ENCODE measurements at places on chromosomes 13 and 19.

GRCh38 chr19:56295531-56296455 lies 18.8 kb downstream of the ZSCAN5A start:
- no peak for DNase-seq

DNA sequence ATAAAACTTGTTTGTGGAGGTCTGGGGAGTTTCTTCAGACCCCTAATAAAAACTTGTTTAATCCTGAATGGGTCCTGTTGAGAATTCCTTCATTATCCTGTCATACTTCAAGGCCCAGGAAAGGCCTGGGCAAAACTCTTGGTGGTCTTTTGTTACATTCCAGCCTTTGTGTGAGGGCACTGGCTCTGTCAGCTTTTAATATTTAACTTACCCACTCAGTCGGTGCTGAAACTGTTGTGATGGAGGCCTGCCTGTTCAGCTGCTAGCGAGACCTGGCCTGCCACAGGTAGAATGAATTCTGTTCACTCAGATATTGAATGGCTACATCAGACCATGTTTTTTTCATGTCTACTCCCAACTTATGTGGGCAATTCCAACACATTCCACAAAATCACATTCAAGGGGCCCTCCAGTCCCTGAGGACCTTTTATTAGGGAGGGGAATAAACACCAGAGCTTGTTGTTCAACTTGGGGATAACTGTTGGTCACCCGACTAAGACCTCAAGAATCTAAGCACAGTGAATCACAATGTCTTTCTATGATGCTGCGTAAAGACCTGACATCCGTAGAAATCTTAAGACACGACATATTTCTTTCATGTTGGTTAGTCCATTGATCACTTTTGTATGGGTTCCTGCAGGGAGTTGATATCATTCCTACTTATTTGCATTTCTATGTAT lies 12.5 kb downstream of the NLRP8 start:
- DNase-seq: no peak

DNA sequence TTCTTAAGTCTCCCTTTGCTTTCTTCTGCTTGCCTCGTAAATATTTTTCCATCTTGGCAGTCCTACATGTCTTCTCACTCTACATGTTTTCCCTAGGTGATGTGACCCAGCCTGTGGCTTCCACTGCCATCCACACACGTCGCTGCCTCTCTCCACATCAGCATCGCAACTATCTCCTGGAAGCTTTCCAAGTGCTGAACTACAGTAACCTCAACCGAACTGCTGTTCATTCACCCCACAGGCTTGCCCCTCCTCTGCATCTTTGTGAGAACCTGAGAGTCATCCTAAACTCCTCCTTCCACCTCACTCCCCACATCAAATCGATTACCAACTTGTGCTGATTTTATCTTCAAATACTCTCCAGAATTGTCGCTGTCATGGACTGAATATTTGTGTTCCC lies 41.2 kb upstream of the USPL1 start:
- no peak for DNase-seq

GRCh38 chr19:44822177-44822576 lies 13.3 kb downstream of the BCAM start:
- no peak for DNase-seq

GRCh38 chr19:52991484-52991883 lies 22.2 kb upstream of the ERVV-1 start:
- no peak for DNase-seq

GRCh38 chr19:14203177-14203576 lies 2.8 kb downstream of the ADGRL1 start:
- DNase-seq: no peak

GRCh38 chr13:73092829-73093228 lies 34.0 kb downstream of the KLF5 start:
- no peak for DNase-seq

- DNase-seq: no peak
Measured at GRCh38 chr13:43061496-43062280, 38.3 kb downstream of the DNAJC15 start.

- DNase-seq: no peak
Measured at GRCh38 chr13:28601581-28601980, 57.3 kb upstream of the POMP start.

DNA sequence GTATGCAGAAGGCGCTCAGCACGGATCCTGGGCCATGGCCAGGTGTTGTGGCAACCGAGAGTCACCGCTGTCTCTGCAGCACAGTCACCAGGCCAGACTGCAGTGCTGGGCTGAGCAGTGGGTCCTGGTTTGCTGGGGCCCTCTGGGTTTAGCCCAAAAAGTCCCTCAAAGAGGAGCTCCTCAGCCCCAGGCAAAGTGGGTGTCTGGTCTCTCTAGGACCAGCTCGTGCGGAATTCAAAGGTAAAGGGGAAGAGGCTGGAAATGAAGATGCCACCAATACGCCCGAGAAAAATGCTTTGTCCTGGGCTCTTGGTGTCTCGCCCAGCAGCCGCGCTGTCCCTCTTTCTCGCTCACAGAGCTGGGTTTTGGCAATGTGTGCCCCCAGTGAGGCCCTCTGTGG lies 38.5 kb upstream of the ANKRD10 start:
- DNase-seq: no peak

GRCh38 chr13:70703755-70704154 lies 595.5 kb upstream of the KLHL1 start:
- no peak for DNase-seq

- DNase-seq: no peak
Measured at GRCh38 chr13:44206434-44206833, 167.2 kb upstream of the SERP2 start.

DNA sequence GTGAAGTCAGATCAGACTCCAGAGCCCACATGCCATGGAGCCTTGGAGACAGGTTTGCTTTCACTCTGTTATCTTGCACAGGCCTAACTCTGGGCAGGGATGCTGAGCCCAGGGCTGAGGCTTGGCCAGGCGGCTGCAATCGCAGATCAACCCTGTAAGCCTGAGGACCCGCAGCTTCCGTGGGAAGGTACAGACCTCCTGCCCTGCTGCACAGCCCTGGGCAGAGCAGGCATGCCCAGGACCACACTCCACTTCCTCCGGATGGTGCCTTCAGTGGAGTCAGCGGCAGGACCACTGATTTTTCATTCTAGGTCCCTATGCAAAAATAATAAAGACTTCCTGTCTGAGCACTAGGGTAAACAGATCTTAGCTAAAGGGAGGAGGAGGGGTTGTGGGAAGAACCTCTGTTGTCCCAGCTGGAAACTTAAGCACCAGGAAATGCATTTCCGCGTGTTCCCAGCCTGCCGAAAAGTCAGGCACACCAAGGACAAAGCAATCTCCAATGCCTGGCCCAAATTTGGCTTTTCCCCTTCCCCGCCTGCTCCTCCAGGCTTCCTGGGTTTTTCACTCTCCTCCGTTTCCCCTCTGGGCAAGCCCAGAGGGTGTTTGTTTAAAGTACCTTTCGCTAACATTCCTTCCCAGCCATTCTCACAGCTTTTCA lies 87.3 kb downstream of the KCTD15 start:
- DNase-seq: no peak

GRCh38 chr13:32639502-32640105 lies 53.4 kb downstream of the PDS5B start:
- DNase-seq: peak; percentile 66

DNA sequence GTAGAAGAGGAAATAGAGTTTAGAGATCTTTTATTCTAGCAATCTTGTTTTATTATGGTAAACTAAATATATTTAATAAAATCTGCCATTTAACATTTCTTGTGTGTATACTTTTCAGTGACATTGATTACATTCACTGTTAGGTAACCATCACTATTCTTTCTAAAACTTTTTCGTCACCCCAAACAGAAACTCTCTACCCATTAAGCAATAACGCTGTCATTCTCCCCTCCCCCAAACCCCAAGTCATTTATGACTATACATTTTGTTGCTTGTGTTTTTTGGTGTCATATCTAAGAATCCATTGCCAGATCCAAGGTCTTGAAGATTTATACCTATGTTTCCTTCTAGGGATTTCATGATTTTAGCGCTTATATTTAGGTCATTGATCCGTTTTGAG lies 10.6 kb downstream of the URI1 start:
- DNase-seq: no peak

DNA sequence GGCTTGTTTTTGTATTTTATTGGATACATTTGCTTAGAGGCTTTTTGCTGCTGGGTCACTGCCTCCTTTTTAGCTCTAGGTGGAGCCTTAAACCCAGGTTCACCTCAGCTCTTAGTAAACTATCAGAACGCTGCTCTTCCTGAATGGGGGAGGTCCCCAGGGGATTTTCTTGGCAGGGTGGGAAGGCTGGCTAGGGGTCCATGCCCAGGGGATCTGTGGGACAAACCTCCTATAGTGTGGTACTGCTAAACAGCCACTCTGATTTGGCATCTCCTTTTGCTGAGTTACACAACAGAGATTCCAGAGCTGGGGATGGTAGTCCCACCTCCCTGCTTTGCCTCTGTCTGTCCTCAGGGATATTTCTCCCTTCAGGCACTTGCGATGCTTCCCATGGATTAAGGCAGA lies 204.9 kb downstream of the ZIC5 start:
- DNase-seq: no peak

DNA sequence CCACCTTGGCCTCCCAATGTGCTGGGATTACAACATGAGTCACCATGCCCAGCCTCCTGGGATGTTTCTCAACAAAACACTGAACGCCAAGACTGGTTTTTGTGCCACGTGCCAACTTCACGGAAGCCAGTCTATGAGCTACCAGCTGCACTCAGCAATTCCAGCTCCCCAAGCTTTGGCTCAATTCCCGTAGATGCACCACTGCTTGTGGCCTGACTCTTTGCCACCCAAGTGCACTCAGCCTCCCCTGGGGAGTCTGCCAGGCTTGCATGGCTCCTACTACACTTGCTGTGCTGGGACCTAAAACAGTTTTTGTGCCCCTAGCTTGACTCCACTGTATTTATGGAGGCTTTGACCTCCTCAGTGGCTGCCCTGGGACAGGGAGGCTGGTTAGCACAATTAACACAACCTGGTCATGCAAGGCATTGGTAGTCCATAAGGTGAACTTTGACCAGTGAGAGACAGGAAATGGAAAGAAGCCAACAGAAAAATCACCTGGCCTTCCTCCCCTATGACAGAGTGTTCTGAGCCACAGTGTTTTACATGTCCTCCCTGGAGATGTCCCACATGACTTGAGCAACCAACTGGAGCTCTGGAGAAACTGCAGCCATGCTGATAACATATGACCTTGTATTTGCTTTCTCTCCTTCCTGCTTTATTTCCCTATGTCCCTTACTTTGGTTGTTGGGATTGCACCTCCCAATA lies 1173.1 kb downstream of the UQCRFS1 start:
- no peak for DNase-seq

DNA sequence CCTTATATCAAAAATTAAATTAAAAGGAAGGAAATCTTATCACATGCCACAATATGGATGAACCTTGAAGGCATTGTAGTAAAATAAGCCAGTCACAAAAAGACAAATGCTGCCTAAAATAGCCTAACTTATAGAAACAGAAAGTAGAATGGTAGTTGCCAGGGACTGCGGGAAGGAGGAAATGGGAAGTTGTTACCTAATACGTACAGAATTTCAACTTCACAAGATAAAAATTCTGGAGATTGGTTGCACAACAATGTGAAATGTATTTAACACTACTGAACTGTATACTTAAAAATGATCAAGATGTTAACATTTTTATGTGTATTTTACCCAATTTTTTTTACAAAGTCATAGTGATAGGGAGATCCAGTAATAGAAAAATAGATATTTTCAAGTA lies 10.2 kb upstream of the N4BP2L2 start:
- no peak for DNase-seq

- DNase-seq: no peak
Measured at GRCh38 chr19:8054169-8054568, 1.6 kb downstream of the CCL25 start.

- no peak for DNase-seq
Measured at GRCh38 chr13:51257187-51257586, 35.0 kb downstream of the FAM124A start.

GRCh38 chr13:81406639-81407292 lies 1065.8 kb upstream of the SPRY2 start:
- no peak for DNase-seq

GRCh38 chr13:40255551-40255950 lies 410.9 kb downstream of the FOXO1 start:
- DNase-seq: no peak

DNA sequence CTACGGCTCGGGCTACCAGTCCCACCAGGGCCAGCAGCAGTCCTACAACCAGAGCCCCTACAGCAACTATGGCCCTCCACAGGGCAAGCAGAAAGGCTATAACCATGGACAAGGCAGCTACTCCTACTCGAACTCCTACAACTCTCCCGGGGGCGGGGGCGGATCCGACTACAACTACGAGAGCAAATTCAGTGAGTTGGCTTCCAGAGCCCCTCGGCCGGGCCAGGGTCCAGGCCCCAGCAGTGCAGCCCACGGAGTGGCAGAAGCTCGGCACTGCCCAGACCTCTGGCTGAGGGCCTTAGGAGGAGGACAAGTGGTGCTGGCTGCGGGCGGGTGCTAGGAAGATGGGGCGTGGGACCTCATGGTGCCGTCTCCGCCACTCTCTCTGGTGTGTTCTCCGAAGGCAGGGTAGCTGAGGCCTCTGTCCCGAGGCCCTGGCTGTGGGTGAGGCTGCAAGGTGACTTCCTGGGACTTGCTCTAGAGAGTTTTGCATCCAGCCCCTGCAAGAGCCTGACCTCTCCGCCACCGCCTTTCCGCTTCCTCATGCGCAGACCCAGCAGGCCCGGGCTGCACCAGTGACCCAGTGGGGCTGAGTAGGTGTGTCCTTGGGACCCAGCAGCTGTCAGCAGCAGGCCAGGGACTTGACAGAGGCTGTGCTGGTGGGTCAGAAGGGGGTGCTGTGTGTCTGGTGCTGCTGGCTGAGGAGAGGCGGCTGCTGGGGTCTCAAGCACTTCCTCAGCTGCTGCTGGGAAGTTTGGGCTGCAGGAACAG lies 13.5 kb upstream of the QTRT1 start:
- no peak for DNase-seq

DNA sequence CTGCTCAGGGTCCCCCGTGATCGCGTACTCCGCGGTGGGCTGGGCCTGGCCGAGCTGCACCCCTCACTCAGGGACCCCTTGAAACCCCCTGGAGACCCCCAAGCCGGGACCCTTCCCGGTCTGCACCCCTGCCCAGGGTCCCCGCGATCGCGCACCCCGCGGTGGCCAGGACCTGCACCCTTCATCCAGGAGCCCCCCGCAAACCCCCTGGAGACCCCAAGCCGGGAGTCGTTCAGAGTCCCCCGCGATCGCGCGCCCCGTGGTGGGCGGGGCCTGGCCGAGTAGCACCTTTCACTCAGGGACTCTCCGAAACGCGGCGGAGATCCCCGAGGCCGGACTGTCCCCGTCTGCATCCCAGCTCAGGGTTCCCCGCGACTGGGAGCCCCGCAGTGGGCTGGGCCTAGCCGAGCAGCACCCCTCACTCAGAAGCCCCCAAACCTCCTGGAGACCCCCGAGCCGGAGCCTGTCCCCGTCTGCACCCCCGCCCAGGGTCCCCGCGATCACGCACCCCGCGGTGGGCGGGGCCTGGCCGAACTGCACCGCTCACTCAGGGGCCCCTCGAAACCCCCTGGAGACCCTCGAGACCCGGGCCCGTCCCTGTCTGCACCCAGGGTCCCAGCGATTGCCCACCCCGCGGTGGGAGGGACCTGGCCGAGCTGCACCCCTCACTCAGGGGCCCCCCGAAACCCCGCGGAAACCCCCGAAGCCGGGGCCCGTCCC lies 748 bp downstream of the LMNB2 start:
- peak; percentile 77 for DNase-seq

GRCh38 chr19:46202872-46203860 lies 26.4 kb upstream of the IGFL1 start:
- DNase-seq: no peak
